ENCODE measurements at places on chromosomes 7 and 10.

GRCh38 chr10:61125560-61126170 lies 181.7 kb upstream of the RHOBTB1 start:
- DNase-seq: no peak

- DNase-seq: no peak
These were observed 31.7 kb upstream of the DGKI start for GRCh38 chr7:137878333-137878961.

DNA sequence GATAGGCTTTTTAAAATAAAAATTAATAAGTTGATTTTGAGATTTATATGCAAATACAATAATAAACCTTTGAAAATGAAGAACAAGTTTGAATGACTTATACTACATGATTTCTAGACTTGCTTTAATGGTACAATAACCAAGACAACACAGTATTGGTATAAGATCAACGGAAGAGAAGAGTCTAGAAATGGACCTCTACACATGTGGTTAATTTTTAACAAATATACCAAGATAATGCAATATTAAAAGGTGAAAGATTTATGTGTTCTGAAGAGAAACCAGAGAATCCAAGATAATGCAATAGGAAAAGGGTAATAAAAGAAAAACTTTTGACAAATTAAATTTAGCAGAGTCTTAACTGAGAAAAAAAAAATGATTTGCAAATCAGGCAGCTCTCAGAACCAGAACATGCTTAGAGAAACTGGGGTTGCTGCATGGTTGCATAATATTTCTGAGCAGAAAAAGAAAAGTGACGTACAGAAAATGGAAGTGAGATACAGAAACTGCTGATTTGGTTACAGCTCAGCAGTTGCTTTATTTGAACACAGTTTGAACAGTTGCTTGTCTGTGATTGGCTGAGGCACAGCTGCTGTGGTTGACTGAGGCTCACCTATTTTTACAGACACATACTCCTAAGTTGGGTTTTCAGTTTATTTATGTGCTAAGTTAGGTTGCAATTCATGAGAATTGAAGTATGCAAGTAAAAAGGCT lies 365.9 kb downstream of the CRPPA start:
- DNase-seq: no peak

DNA sequence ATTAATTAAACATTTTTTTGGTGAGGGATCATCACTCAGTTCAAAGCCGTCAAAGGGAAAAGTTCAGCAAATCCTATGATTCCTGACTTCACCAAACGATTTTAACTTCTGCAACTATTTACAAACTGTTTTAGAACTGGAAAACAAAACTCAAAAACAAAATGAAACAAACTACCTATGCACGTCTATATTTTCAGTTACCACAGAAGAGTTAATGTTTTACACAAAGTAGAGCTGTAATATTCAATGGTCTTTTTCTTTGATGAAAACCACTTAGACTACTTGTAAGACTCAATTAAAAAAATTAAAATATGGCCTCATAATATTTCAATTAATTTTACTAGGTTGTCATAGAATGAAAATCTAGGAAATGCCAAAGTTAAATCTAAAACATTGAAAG lies 131.5 kb downstream of the ATE1 start:
- DNase-seq: no peak

- no peak for DNase-seq
These were observed 39.6 kb downstream of the COL26A1 start for GRCh38 chr7:101402081-101402779.
